ENCODE measurements at places on chromosomes 6 and 20.

DNA sequence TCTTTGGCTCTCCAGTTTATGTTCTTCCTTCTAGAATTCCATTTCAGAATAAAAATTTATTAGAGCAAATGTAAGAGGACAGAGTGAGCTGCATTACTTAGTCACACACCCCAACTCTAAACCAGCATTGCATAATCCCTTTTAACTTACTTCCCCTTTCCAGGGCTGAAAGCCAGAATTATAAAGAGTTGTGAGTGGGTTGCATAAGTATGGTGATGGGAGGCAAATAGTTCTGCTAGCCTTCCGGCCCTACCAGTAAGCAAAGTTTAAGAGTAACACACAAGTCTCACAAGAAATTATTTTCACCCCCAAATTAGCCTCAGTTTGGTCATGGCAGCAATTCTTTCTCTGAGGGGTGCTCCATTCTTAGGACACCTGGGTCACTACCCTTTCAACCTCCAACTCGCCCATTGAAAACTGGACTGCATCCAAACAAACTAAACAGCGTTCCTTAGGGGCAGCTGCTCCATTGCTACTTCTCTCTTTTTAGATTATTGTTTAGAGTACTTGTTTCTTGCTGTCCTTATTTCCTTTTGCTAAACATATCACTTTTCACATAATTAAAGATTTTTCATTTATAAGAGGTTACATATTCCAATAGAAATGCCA is 1.6 kb downstream of the KIAA0408 start:
- DNase-seq = no peak

- DNase-seq = no peak
Measured at GRCh38 chr20:62606016-62606415, 36.3 kb upstream of the SLCO4A1 start.

DNA sequence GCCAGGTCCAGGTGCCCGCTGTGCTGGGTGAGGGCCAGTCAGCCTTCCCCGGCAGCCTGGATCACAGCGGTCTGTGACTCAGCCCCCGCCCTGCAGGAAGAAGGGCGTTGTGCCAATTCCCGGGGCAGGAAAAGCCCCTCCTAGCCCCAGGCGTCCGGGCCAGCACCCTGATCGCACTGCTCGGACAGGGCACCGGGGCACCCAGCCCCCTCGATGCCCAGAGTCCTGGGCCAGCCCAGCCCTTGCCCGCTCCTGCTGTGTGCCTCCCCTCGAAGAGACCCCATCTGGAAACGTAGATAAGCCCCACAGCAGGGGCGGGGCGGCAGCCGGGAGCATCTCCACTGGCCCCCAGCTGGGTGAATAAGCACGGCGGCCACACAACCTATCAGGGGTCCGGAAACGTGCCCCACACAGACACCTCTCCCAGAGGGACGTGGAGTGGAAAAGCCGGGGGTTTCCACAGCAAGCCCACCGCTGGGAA is 9.9 kb downstream of the LAMA5 start:
- no peak for DNase-seq

- no peak for DNase-seq
Measured at GRCh38 chr20:61907081-61907891, 158.4 kb downstream of the TAF4 start.

- peak; percentile 68 for DNase-seq
Measured at GRCh38 chr6:149317644-149318571, at the start of gene TAB2. Gene TAB2, plus strand, starts transcription at chr6:149317712. Its CDS starts 52,286 bp downstream, at chr6:149369998.

DNA sequence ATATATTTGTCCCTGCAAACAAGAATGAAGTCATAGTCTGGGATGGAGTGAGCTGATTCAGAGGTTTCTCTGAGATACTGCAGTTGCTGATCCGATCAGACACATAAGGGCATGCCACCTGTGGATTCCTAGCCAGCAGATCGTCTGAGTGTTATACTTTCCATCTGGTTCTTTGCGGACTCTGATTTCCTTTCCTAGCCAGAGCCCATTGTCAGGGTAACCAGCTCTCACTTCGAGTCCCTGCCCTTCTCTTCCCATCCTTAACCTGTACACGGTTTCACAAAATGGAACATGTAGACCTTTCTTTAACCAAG is 100.9 kb downstream of the TMEM200A start:
- DNase-seq = no peak

DNA sequence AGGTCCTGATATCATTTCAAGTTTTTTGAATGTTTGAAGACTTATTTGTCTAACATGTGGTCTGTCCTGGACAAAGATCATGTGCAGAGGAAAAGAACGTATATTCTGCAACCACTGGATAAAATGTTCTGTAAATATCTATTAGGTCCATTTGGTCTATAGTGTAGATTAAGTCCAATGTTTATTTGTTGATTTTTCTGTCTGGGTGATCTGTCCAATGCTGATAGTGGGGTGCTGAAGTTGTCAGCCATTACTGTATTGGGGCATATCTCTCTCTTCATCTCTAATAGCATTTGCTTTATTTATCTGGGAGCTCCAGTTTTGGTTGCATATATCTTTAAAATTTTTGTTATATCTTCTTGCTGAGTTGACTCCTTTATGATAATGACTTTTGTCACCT is 258.4 kb upstream of the CITED2 start:
- DNase-seq = no peak

- no peak for DNase-seq
Measured at GRCh38 chr6:34070315-34071135, 75.4 kb downstream of the GRM4 start.

DNA sequence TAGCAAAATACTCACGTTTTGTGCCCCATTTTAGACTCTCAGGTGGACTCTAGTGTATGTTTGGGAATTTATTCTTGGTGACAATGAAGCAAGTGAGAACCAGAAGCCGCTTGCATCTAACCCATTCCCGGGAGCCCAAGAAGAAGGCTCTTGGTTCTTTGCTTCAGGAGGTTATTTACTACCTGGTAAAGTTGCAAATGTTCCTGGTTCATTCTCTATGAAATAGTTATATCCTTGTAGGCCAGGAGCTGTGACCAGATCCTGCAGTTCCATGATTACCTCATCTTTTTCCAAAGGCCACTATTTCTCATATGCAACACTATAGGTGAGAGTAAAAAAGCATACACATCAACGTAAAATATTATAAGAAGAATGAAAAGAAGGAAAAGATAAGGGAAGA is 60.9 kb upstream of the FABP7 start:
- no peak for DNase-seq

- no peak for DNase-seq
Measured at GRCh38 chr6:3390698-3391097, 66.2 kb downstream of the SLC22A23 start.

DNA sequence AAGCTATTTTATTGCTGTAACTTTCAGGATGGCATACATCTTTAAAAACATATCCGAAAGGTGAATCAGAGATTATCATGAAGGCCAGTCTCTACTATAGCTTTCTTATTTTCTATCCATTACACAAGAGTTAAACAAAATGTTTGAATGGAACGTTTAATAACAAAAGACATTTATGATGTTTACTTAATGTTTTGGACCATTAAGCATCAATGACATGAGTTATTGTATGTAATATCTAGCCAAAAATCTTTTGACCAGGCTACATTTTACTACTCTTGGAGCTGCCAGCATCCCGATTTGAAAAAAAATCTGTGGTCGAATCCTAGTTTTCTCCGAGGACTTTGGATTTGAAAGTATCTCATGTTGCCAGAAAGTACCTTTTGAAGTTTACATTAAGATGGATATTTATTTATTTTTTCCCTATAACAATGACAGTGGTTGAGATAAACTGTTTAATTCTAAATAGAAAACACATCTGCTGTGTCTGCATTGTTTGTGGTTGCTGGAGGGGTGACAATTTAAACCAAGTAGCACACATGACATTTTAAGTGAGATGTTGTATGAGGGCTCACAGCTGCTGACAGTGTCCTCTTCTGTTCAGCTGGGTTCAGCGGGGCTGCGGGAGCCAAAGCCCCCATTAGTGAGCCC is 293.7 kb upstream of the TCF21 start:
- no peak for DNase-seq

GRCh38 chr20:14488756-14489479 is 151.5 kb upstream of the FLRT3 start:
- DNase-seq = no peak

DNA sequence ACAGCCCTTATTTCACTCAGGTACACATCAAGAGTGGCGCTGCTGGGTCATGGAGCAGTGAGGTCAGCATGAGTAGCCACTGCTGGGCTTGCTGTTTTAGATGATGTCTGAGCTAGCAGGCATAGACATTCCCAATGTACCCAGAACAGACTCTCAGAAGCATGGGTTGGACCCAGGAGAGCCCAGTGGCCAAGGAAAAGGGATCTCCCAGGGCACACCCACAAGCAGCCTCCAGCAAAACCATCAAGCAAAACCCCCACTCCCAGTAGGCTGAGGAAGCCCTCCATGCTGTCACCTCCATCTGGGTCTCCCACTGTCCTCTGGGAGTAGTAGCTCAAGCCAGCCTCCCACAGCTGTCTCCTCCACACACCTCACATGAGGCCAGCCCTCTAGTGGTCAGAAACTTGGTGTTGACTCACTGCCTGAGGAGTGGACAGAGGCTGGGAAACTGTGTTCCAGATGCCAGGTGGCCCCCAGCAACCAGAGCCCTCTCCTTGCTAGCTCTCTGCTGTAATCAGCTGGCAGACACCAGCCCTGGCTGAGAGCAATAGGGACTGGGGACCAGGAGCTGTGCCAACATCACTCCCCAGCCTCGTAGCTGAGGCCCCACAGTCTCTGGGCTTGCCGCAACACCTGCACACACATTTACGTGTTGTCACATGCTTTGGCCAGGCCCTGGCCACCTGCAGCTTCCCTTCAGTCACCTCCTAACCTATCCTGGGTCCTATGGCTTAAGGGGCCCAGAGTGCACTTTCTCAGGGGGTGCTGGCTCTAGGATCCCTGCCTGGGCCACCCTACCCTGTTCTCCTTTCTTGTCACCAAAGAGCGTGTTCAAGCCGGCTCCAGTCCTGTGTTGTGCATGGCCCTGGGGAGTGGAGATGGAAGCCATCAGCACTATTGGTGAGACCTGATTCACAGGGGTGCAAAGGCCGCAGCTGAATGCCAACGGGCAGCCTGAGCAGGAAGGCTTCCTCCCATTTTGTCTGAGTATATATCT is 1.9 kb upstream of the AP5S1 start:
- no peak for DNase-seq

DNA sequence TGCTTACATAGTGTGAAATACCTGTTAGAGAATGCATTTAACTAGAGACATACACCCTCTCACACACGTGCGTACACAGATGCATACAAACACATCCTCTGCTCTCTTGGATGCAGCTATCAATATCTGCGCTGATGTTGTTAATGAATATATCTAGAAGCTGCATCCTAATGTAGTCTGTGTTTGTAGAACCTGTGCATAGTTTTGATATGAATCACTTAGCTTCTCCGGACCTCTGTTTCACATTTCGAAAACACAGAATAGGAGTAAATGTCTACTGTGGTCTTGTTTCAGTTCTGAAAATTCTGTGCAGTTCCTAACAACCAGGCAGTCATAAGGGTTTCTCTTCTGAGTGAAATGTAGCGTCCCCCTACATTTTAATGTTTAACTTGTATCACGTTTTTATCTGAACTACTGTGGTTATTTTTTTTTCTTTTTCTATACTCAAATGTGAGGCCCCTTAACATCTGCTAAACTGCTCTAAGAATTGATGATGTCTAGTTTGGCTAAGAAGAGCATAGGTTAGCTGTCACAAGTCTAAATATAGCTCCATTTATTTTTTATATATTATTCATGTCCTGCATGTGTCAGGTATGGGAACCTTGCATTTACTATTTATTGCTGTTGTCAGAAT is 254.5 kb downstream of the TMEM242 start:
- DNase-seq = no peak

GRCh38 chr20:24096264-24096663 is 107.7 kb upstream of the GGTLC1 start:
- no peak for DNase-seq

DNA sequence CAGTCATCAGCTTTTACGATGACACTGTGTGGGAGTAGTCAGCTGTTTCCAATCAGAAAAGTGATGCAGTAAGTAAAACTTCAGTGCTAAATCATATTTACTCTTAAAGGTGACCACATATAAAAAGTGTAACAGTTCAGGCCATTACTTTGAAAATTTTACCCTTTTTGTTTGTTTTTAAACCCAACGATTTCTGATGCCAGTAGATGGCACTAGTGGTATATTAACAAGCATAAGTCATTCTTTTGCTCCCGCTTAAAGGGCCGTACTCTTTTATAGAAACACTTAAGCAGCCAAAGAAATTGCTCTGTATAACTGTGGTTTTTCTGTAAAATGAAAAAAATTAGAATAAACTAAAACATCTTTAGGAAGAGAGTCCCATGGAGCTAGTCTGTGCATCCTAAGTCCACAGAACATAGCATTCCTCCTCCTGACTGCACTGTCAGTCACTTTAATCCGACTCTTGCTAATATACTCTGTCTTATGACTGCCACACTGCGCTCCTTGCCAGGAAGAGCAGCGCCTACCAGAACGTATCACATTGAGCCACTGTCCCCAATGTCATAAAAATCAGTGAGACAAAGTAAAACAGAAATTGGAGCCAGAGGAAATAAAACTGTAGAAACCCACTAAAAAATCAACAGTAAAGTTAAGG is 25.0 kb downstream of the HEBP2 start:
- peak; percentile 39 for DNase-seq

DNA sequence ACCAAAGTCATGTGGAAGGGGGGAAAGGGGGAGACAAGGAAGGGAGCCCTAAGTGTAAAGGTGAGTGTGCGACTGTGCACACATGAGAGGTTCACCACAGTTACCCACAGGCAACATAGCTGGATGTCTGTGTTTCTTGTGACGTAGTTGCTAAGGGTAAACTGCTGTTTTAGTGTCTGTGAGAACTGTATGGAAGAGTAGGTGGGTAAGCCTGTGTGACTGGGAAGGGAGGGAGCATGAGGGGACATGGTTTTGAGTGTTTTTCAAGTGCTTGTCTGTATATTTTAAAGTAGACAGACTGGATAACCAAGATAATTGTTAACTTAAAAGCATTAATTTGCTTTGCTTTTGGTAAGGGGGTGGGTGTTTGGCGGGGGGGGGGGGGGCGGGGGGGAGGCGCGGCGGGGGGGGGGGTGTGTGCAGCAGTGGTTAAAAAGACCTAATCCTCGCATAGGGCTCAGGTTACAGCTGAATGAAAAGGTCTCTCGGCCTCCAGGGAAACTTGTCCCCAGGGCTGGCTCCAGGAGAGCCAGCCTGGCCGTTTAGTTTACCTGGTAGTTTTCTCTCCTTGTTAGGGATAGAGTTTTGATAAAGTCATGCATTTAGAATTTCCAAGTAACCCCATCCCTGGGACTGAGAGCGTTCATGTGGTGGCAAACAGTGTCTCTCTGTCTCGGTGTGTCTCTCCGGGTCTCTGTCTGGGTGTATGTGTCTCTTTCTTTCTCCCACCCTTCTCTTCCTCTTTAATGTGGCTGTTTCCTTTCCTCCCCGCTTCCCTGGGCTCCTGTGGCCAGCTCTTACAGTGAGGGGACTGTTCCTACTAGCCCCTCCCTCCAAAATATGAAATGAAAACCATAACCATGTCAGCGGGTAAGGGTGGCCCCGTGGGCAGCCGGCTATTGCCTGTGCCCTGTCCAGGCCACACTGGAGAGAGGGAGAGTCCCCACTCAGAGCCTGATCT is 3.4 kb downstream of the SCUBE3 start:
- no peak for DNase-seq

- no peak for DNase-seq
Measured at GRCh38 chr20:40706977-40707582, 18.0 kb upstream of the MAFB start.

- DNase-seq = no peak
Measured at GRCh38 chr20:32429343-32429742, 71.2 kb downstream of the ASXL1 start.

All from CD4-positive, alpha-beta T cell treated with Interleukin-6 at 100 ng/mL for 8 hours (primary cell).